ENCODE measurements at places on chromosomes 12 and 14.
A peak's percentile ranks its signal among the peaks of the same experiment; 100 is the strongest.

GRCh38 chr12:45350861-45351260, 135.0 kb downstream of the ANO6 start:
- no peak overlapping the region for H3K4me3 ChIP-seq
- no peaks in the 10 kb centered on the region for H3K27me3 ChIP-seq
- H3K4me1 ChIP-seq = peaks cover 4% of the 10 kb centered on the region

- no peaks in the 10 kb centered on the region for H3K36me3 ChIP-seq
- no peaks in the 10 kb centered on the region for H3K27me3 ChIP-seq
- no peak overlapping the region for H3K27ac ChIP-seq
- no peaks in the 10 kb centered on the region for H3K4me1 ChIP-seq
Observed at GRCh38 chr14:88815980-88816379, 8.5 kb upstream of the TTC8 start.

DNA sequence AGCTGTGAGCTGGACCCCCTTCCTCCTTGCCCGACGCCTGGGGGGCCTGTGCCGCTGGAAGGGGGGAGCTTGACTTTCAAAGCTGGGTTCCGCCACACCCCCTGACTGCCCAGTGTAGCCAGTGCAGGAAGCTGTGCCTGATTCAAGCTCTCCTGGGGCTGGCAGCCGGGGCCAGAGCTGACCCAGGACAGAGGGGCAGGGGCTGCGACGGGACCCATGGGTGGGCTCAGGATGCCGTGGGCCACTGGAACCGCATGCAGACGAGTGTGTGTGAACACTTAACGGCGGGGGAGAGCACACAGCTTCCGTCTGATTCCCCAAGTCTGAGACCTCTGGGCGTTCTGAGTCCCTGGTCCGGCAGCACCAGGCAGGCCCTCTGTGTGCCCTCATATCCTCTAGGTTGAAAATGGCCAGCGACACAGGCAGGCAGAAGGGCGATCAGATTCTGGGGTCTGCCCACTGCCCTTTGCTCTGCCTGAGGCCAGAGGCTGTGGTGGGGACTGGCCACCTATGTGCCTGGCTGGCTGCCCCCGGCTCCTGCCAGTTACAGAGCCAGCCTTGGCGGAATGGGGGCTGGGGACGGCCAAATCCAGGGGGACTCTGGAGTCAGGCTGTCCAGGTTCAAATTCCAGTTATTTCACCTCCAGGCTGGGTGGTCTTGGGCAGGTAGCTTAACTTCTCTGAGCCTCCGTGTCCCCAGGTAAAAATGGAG, 54.0 kb downstream of the CYP46A1 start:
- H3K4me3 ChIP-seq = no peak overlapping the region
- no peak overlapping the region for H3K27ac ChIP-seq
- peaks cover 62% of the 10 kb centered on the region for H3K27me3 ChIP-seq
- peaks cover 5% of the 10 kb centered on the region for H3K4me1 ChIP-seq

DNA sequence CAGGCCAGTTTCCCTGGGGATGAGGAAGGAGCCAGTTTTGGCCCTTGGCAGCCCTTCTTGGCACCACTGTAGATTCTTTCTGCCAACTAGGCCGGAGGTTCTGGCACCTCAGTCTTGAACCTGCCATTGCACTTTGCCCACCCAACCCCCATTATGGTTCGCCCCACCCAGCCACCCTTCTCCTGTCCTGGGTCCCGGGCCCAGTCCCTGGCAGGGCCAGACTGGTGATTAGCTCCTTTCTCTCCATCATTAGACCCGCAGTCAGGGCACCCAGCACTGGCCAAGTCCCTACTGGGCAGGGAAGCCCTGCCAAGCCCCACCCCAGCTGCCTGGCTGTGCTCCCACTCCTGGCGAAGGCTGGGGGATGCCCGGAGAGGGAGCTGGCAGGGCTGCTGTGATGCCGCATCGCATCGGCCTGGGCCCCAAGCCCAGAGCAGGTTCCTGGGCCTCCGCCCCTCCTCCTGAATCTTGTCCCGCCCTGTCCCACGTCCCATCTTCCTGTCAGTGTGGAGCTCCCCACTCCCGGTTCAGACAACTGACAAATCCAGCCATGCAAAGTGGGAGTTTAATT, 9.8 kb downstream of the FAM222A start:
- H3K27ac ChIP-seq = no peak overlapping the region
- H3K36me3 ChIP-seq = no peaks in the 10 kb centered on the region
- peaks cover 52% of the 10 kb centered on the region for H3K27me3 ChIP-seq
- H3K4me3 ChIP-seq = no peak overlapping the region

DNA sequence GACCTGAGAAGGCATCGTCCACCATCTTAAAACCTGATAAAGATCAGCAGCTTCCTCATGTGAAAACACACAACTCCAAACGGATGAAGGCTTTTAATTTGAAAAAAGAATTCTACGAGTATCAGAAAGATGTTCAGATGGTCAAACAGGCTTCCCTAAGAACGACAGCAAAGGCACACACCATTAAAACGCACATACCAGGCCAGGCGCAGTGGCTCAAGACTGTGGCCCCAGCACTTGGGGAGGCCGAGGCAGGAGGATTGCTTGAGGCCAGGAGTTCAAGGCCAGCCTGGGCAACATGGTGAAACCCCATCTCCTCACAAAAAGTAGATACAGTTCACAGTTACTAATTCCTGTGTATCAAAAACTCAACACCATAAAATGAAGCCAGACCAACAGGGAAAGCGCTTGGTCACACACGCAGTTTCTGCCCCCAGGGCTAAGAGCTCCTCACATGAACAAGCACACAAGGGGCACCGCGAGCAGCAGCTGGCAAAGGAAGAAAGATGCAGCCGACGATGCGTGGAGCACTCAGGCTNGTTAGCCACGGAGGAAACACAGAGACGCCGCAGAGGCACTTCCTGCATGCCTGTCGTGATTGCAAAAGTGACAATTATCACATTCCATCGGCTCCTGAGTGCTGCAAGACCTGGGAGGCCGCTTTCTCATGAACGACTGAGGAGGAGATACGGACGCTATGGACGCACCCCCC, 78.0 kb downstream of the NOC4L start:
- H3K27me3 ChIP-seq = peaks cover 17% of the 10 kb centered on the region
- no peak overlapping the region for H3K4me3 ChIP-seq
- no peaks in the 10 kb centered on the region for H3K36me3 ChIP-seq
- no peak overlapping the region for H3K27ac ChIP-seq
- no peak for DNase-seq
- H3K4me1 ChIP-seq = no peaks in the 10 kb centered on the region

DNA sequence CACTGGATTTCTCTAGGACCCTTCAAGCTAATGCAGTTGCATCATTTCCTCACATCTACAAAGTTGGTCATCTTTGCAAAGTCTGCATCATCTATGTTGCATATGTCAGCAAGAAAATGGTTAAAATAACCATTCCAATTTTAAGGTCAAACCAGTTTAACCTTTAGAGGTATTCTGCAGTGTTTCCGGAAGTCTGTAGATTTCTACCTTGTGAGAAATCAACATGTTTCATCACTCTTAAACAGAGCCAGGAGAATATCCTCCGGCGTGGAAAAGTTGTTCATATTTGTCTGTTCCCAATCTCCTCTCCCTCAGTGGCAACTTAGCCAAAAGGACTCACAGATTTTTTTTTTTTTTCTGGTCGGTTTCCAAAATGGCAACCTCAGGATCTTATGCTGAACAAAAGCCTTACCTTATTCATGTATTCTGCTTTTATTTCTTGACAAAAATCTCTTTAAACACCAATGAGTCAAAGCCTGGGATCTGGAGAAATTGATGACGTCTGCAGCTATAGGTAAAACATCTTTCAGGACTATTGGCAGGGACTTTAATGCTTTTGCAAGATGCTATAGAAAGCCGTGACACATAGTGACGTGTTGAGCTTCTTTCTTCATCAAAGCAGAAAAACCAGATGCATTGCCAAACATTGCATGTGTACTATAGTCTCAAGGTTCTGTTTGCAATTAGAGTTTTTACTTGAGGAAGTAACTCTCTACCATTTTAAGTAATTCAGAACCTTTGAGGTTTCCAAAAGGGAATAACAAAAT, 16.0 kb upstream of the CDK17 start:
- no peaks in the 10 kb centered on the region for H3K36me3 ChIP-seq
- peaks cover 31% of the 10 kb centered on the region for H3K4me1 ChIP-seq
- DNase-seq = peak; percentile 94
- H3K27me3 ChIP-seq = no peaks in the 10 kb centered on the region
- peak overlapping the region; percentile 98 for H3K27ac ChIP-seq

DNA sequence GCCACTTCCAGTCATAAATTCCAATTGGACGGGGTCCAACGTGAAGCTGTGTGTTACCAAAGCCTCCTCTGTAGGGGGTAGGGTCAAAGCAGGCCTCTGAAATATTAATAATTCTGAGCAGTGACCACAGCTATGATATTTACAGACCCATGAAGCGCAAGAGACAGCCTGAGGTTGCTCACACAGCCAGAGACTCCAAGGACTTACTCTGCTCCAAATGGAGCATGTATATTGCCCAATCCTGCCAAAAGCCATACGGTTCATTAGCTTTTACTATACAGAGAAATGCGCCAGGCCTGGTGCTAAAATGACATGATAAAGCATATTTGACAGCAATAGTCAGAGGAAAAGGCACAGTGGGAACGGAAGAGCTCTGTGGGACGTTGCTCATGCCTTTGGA, 151.3 kb downstream of the PAH start:
- no peaks in the 10 kb centered on the region for H3K36me3 ChIP-seq
- no peaks in the 10 kb centered on the region for H3K27me3 ChIP-seq
- no peak overlapping the region for H3K27ac ChIP-seq
- no peaks in the 10 kb centered on the region for H3K4me1 ChIP-seq
- no peak for DNase-seq
- H3K4me3 ChIP-seq = no peak overlapping the region

DNA sequence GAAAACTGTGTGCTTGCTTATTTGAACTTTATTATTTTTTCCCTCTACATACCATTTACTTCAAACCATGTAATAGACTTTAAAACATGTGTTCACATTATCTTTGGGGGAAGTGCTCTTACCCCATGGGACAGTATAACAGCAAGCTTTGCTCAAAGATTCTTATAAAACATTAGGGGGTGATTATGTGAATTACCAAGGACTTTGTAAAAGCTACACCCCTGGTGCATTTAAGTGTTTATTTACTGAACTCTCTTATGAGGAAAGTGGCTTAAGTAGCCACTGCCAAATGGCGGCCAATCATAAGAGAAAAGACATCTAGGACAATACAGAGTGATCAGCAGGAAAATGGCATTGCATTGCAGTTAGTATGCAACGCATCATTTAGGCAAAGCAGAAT, 70.3 kb downstream of the CAPZA3 start:
- H3K36me3 ChIP-seq = no peaks in the 10 kb centered on the region
- H3K4me1 ChIP-seq = no peaks in the 10 kb centered on the region
- no peaks in the 10 kb centered on the region for H3K27me3 ChIP-seq
- DNase-seq = no peak
- no peak overlapping the region for H3K4me3 ChIP-seq

DNA sequence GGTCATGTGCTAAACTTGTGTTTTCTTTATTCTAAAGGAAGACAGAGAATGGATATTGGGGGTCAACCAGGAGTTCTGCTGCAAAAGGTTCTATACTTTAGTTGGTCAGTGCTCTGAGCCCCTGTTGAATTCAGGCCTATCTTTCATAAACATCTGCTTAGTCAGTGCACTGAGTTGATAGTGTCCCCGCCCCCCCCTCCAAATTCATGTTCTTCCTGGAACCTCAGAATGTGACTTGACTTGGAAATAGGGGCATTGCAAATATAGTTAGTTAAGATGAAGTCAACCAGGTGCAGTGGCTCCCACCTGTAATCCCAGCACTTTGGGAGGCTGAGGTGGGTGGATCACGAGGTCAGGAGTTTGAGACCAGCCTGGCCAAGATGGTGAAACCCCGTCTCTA, 23.3 kb downstream of the CHST11 start:
- H3K27me3 ChIP-seq = no peaks in the 10 kb centered on the region
- H3K4me1 ChIP-seq = peaks cover 8% of the 10 kb centered on the region
- H3K27ac ChIP-seq = no peak overlapping the region
- no peak for DNase-seq
